ENCODE measurements at places on chromosomes 5 and 9.

- no peak for DNase-seq
These were observed 575.9 kb downstream of the RAB3C start for GRCh38 chr5:59158637-59159391.

- DNase-seq = peak; percentile 74
These were observed 37.2 kb downstream of the FAM240B start for GRCh38 chr9:38682713-38683112.

- DNase-seq = no peak
These were observed 93.5 kb upstream of the RGMB start for GRCh38 chr5:98679963-98680362.

DNA sequence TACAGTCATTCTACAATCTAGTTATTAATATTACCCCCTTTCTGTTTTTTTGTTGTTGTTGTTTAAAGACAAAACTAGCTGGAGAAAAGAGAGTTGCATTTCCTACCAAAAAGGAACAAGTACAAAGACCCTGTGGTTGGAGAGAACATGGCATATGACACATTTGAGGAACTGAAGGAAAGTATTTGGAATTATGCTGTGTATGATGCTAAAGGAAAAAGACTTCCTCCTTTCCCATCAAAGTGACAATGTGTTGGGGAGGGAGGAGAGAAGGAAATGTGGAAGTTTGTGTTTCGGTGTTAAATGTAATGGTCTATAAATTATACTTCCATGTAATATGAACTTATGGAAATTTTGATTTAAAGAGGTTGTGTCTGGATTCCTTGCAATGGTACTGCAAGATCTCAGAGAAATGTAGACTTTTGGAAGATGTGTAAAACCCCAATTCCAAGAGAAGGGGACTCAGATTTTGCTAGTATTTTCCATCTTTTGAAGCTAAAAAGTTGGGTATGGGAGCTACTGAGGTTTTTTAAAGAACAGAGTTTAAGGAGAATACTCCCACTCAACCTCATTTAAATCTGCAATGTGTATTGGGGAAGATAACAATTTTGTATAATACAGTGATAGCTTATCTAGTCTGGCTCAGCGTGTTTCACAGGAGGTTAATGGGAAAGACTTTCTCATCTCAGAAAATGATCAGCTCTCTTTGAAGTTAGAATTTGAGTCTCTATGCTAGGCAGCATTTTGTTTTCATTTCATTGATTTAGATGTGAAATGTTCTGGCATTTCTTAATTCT is 15.4 kb upstream of the TNFSF8 start:
- no peak for DNase-seq

DNA sequence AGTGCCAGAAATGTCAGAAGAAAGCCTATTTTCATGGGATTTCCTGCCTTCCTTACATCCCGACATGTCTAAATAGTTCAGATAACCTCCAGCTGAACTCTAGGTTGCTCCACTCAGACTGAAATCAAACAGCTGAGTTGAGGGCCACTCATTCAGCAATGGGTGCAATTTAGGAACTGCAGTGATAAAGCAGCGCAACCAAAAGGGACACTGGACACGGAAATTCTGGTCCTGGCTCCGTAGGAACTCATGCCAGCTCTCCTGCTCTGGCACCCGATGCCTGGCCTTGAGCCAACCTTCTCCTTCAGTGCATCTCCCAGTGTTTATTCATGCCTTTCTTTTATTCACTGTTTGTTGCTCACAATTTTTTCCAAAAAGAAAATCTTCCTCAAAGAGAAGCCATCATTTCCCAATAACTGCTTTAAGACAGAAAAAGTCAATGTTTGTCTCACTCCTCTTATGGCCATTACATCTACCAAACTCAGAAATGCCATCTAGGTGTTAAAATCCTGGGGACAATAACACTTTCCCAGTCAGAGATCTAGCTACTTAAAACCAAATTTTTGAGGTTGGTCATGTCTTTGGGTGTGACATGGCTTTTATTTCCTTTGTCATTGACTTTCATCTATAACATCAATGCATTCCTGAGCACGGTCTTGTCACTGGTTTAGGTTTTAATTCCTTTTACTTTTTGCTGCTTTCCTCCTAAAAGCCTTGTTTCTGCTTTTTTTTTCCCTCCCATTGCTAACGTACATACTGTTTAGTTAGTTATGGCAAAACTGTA is 126.9 kb downstream of the PDE4D start:
- DNase-seq = peak; percentile 64

DNA sequence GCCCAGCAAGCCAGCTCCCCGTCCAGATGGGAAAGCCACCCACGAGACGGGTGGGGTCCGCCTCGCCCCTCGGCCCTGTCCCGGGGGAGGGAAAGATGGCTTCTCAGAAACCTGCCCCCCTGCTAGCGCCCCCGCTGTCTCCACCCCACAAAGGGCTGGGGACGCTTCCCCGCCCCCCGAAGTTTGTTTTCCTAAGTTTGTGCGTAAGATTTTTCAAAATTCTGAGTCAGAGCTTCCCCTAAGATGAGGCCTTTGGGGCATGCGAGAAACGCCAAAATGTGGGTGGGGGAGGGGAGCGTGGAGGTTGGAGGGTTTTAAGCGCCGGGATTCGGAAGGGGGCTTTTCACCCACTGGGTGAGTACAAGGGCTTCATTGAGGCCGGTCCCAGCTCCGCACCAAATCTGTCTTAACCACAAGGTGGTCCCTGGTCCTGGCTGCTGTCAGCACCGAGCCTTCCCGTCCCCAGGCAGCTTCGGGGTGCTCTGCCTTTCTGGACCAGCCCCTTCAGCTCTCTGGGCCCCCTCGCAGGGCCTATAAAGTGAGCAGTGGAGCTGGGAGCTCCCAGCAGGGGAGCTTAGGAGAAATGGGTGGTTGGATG is 32.3 kb downstream of the PRRX2 start:
- DNase-seq = no peak

DNA sequence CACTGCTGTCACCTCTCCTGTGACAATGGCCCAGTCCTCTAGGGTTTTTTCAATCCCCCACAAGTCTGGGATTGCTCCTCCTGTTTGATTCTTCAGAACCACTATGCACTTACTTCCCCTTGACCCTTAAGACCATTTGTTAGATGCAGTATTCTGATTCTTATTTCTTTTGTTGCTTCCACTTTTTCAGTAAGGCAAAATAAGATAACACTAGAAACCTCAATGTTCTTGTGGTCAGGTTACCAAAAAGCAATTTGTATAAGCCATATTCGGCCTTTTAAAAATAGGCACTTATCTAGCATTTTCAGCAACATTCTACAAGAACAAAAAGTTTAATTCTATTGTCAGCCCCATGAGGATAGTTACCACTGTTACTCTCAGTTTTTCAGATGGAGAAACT is 220.0 kb downstream of the KDM4C start:
- no peak for DNase-seq

DNA sequence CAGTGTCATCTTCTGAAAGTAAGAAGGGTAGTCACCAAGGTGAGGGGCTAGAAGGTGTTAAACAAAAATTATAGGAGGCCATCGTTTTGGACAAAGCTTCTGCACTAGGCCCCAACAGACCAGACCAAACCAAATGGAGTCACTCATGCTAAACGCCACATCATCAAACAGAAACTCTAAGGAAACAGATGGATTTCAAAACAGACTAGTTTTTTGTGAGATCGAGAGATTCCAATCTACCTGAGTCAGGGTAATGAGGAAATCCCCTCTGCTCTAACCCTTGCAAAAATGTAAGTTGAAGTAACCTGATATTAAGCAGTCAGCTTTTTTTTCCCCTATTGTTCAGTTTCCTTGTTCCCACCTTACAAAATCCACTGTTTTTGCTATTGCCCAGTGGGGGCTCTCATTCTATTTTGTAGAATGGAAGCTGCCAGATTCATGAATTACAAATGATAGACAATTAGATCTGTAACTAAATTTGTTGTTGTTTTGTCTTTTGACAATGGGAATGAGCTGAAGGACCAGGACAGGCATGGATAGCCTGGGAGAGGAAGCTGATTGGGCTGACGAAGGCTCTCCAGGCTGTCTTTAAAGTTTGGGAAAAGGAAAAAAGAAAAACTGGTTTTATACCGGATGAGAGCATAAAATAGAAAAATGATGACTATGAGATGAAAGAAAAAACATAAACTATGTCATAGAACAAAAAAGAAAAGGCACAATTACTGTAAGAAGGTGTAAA is 94.7 kb upstream of the ADAMTSL1 start:
- peak; percentile 50 for DNase-seq

- no peak for DNase-seq
These were observed 106.8 kb upstream of the CD180 start for GRCh38 chr5:67303356-67303755.

- DNase-seq = no peak
These were observed 15.1 kb upstream of the NCS1 start for GRCh38 chr9:130157079-130157478.

DNA sequence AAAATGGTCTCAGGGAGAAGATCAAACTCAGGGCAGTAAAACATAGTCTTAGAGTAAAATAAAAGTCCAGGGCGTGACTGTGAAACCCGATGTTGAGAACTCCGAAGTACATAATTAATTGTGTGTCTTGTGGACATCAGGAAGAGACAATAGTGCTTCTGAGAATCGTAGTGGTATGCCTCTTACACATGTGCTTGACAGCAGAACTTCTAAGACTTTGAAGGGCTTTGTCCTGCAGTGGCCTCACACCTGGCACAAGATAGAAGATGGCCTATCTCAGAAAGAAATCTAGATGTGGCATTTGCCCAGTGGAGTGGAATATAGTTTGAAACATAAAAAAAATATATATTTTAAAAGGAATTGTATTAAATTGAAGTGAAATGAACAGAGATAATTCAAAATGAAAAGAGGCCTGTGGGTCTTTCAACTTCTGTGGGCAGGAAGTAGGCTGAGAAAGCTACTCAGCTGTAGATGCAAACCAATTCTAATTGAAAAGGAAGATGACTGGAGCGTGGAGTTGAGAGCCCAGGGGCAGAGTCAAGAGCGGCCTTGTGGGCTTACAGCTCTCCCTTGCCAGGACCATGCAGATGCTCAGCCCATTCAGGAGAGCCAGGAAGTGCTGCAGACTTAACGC is 468.4 kb downstream of the KDM4C start:
- no peak for DNase-seq

GRCh38 chr9:14715102-14715501 is 7.4 kb downstream of the CER1 start:
- DNase-seq = no peak

DNA sequence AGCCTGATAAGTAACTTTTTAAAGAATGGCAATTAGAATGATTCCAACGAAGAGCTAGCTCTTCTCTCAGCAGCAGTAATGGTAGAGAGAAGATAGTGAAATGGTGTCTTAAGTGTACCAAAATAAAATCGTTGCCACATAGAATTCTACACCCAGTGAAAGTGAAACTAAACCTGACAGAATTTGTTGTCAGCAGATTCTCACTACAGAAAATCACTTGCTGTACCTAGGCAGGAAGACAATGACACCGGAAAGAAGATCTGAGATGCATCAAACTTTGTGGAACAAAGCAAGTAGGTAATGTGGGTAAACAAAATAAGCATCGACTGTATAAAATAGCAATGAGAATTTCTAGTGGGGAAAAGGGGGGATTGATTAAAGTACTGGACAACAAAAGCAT is 20.7 kb upstream of the EBF1 start:
- DNase-seq = no peak

- peak; percentile 9 for DNase-seq
These were observed 418.3 kb downstream of the HCN1 start for GRCh38 chr5:45277860-45278259.

DNA sequence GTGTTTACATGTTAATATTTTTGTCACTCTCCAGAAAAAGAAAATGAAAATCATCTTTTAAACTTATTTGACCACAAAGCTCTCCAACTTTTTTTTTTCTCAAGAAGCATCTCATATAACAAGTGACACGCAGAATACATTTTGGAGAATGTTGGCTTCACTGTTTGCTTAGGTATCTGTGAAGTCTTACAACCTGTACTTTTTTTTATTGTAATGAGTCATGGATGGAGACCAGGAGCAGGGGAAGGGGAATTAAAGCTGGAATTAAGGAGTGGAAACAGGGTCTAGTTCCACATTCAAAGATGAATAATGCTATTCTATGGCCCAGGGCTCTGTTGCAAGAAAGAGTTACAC is 211.9 kb downstream of the MAN2A1 start:
- DNase-seq = no peak

DNA sequence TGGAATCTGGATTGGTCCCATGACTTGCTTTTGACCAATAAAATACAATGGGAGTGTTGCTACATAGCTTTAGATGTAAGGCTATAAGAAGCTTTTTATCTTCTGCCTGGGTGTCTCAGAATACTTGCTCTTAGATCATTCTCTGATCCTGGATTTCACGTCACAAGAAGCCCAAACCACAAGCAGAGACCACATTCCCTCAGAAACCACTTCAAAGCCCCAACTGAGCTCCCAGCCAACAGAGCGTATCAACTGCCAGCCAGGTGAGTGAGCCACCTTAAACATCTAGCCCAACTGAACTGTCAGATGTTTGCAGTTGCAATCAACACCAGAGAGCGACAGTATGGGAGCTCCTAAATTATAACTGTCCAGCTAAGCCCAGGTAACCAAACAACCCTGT is 687.1 kb downstream of the TLE1 start:
- DNase-seq = peak; percentile 10

DNA sequence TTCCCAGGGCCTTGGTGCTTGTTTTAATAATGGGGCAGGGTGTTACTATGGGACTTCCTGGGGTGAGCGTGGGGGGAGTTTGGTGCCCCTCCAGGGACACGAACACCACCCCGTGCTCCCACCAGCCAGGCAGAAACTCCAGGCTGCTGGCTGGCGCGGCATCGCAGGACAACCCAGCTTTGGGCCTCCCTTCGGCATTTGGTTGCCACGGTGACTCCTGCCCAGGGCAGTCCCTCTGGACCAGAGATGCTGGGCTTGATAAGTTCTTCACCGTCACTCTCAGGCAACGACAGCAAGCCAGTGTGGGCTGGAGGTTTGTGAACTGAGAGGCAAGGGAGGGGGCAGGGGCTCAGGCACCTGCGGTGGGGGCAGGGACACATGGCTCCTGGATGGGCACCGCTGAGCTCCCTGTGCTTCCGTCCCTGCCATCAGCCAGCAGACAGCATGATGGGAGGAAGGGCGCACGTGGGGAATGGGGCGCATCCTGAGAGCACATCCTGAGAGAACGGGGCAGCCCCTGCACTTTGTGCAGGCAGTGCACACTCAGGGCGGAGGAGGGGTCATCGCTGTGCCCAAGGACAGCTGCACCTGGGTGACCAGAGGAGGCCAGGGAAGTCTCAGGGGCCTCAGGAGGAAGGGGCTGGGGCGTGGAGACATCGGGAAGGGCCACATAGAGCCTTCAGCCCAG is 116.4 kb downstream of the RXRA start:
- DNase-seq = no peak

GRCh38 chr5:133785182-133785581 is 172.8 kb upstream of the FSTL4 start:
- no peak for DNase-seq

DNA sequence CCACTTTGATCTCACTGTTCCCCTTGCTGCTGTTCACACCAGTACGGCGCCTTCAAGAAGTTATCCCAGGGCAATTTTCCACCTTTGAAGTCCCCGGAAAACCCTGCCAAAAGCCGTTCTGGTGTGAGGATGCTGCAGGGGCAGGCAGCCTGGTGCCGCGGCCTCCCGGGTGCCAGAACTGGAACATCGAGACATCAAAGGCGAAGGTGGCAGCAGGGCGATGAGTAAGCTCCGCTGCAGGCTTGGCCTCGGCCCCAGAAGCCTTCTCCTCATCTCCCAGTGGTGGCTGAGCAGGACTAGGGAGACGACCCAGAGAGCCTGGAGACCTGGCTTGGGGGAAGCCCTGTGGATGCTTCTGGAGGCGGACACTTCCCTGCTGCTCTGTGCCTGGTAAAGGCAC is 115.3 kb upstream of the MSX2 start:
- DNase-seq = no peak

All from Caki2 (cell line).